ENCODE measurements at places on chromosomes 2 and 18.

DNA sequence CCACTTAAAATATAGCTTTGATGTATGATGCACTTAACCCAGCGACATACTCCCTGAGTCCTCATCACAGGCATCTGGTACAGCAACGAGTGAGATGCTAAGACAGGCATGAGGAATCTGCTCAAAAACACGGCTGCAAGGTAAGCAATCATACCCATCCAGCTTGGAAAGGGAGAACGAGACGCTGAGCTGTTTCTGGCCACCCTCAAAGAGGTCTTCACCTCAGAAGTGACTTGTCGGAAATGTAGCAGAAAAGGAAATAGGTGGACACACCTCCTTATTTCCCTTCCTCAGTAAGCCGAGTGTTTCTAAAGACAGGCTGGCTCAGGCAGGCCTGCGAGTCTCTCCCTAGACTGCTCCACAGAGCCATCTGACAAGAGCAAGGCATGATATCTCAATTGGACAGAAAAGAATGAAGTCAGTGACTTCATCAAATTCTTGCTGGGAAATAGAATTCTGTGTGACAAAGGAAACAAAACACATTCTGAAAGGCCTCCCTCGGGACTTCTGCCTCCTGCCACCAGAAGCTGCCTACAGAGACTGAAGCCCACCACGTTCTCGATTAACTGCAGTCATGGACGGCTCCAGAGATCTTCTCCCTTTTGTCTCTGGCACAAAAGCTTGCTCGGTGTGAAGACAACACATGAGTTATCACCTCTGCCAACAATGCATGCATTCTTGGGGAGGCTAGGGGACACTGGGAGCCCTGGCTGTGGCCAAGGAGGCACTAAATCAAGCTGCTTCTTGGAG is 84.3 kb downstream of the UXS1 start:
- DNase-seq = no peak

DNA sequence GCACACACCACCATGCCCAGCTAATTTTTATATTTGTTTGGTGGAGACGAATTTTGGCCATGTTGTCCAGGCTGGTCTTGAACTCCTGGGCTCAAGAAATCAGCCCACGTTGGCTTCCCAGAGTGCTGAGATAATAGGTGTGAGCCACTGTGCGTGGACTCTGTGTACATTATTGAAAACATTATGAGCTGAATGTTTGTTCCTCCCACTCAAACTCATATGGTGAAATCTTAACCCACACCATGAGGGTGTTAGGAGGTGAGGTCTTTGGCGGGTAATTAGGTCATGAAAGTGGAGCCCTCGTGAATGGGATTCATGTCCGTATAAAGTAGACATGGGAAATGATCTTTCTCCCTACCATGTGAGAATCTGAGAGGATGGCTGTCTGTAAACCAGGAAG is 83.6 kb downstream of the SPTBN1 start:
- DNase-seq = no peak

DNA sequence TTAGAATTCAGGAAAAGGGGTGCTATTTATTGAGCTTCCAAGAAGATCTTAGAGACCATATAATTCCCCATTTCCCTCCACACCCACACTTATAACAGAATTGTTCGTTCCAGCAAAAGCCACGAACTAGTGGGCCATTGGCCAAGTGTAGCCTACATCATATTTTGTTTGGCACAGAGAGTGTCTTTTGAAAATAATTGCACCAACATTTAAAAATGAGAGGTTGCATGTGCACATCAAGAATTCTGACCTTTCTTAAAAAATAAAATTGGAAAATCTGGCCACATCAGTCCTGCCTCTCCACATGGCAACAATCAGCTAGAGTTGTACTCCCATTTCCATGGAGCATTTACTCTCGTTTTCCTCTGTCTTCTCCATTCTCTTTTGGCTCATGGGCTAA is 655.5 kb upstream of the FANCL start:
- DNase-seq = no peak

DNA sequence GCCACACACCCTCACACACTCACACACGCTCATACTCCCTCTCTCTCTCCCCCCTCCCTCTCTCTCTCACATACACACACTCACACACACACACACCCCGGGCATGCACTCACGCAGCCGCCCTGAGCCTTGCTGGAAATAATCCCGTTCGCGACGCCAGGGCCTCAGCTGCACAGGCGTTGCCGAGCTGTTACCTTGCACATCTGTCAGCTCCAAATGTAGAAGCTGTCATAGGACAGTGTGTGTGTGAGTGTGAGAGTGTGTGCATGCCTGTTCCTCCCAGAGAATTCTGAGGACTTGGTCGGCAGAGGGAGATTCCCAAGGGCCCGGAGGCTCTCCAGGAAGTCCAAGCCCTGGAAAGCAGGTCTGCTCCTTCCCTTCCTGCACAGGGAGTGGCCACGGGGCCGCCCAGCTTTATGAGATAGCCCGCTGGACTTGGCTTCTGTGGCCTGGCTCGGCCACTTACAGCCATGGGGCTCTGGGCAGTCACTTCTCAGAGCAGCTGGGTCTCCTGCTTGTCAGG is 8.6 kb downstream of the SPR start:
- no peak for DNase-seq

DNA sequence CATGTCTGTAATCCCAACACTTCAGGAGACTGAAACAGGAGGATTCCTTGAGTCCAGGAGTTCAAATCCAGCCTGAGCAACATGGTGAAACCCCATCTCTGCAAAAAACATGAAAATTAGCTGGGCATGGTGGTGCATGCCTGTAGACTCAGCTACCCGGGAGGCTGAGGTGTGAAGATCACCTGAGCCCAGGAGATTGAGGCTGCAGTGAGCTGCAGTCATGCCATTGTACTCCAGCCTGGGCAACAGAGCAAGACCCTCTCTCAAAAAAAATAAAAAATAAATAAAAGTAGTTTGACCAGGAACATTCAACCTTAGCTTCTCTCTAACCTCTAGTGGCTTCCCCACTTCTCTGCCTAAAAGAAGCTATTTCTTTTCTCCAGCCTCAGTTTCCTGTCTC is 23.8 kb downstream of the SH3BP4 start:
- DNase-seq = no peak

- DNase-seq = no peak
Observed at GRCh38 chr2:203490391-203490790, 44.7 kb downstream of the RAPH1 start.

GRCh38 chr2:112686348-112687217 is 34.2 kb upstream of the NT5DC4 start:
- DNase-seq = no peak

GRCh38 chr18:79525556-79526467 is 130.1 kb downstream of the NFATC1 start:
- no peak for DNase-seq

DNA sequence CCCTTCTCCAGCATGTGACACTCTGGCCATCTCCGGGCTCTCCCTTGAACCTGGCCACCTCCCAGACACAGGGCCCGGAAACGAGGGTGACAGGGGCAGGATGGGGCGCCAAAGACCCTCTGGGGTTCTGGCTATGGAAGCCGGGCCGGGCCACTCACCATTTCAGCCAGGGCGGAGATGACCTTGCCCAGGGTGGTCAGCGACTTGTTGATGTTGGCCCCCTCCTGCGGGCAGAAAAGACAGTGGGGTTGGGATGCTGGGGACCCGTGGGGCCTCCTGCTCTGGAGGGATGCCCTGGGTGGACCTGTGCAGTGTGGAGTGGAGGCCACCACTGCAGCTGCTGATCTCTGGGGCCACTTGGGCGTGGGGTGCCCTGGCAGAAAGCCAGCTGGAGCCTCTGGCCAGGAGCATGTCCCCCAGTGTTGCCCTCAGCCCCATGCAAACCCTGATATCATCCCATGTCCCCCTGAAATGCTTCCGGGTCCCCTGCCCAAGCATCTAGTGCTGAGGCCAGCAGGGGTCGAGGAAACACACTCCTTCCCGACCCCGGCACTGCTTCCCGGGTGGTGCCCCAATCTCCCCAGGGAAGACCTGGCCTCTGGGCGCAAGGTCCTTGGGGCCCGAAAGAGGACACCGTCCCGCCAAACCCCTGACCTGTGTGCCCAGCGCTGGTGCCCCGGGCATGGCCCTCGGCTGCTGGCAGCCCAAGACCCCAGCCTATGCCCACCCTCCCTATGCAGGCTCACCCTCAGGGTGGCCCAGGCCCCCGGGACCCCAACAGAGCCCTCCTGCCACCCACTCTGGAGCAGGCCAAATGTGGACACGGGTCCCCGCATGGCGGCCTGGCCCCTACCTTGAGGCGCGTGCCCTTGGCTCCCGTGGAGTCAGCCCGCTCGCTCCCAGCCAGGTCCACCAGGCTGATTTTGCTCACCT is 36.9 kb downstream of the KIF1A start:
- no peak for DNase-seq

DNA sequence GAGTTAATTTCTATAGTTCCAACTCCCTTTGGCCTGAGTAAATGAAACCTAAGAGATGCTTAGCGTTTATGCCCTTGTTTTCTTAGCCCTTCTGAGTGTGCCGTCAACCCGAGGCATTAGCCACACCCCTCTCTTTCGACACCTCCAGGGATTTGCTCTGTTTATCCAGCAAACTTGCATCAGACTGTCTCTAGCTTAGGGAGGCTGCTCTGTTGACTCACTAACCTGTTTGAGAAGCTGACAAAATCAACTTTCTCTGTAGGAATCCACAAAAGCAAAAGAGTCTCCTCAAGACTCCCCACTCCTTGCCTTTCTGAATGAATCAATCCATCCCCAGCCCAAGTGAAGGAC is 317.6 kb downstream of the TNS1 start:
- DNase-seq = no peak

DNA sequence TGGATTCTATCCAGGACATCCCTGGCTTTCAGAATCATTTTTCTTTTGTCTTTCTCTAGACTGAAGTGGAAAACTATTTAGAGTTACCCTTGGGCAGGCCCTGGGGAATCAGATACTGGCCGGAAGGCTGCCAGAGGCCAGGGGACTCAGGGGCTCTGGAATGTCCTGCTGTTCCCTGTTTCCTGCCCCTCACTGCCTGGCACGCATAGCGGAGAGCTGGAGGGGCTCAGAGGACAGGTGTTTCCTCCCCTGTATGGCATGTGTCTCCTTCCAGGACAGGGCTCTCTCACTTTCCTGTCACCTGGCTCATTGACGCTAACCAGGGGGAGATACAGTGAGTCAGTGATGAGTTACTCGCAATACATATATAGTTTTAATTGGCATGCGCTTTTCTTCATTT is 38.8 kb downstream of the DYSF start:
- no peak for DNase-seq

DNA sequence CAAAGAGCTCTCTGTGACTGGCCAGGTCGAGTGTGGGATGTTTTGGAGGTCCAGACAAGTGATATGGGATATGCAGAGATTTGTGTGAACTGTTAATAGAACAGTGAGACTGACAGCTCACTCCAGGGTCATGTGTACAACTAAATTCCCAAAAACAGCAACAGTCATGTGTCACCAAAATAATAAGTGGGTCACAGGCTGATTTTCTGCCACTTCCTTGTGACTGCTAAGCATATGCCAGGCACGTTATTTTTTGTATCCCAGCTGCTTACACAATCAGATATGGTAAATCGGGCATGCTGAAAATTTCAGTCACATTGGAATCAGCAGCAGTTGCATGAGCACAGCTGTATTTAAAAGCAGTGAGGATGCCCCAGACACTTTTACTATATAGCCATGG is 198.7 kb downstream of the PTGR3 start:
- DNase-seq = no peak

- no peak for DNase-seq
Observed at GRCh38 chr18:59725142-59725541, 27.9 kb upstream of the CCBE1 start.

DNA sequence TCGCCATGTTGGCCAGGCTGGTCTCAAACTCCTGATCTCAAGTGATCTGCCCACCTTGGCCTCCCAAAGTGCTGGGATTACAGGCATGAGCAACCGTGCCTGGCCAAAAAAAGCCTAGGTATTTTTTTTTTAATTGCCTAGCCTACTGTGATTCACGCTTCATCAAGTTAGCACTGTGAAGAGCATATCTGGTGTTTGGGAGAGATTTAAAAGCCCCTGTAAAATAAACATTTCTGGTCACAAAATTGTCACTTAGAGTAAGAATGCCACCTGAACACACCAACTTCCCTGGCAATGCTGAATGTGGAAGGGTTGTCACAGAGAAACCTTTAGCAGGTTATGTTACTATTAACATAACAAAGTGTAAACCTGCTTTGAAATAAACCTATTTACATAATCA is 39.7 kb upstream of the CHAC2 start:
- no peak for DNase-seq

DNA sequence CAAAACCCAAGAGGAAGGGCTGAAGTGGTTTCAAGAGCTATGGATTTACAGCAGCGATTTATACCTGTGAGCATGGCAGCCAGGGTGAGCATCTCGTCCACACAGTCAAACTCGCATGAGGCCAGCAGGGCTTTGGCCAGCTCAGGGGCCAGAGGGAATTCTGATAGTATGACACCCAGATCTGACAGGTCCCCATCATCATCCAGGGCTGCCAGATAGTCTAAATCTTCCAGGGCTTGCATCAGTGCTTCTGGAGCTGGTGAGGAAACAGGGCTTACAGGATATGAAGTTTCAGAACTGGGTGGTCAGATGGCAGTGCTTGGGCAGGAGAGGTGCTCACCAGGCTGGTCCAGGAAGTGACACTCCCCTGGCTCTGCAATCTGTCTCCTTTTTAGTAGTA is 3.5 kb downstream of the DQX1 start:
- no peak for DNase-seq

GRCh38 chr2:204824751-204825453 is 279.6 kb downstream of the PARD3B start:
- no peak for DNase-seq

DNA sequence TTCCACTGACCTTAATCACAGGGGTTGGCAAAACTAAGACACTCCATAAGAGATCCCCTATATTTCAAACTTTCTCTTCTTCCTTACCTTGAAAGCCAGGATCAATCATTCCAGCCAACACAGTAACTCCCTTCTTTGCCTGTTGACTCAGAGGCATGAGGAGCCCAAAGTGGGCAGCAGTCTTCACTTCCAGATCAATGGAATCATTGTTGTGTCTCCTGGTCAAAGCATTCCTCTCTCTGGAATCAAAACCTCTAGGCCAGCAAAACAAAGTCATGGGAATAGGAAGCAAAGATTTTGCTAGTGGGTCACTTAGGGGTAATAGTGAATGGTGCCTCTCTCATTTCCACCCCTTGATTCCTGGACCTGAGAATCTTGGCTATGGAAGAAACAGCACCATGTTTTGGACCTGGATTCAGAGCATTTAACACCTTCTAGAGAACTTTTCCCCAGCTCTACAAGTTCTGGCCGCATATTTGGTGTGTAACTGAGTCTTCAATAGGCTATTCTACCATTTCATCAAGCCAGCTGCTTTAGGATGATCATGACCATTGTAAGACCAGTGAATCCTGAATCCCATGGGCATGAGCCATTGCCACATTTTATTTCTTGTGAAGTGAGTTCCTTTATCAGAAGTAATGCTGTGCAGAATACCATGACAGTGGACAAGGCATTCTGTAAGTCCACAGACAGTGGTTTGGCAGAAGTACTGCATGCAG is 65.7 kb upstream of the SERPINE2 start:
- DNase-seq = no peak

GRCh38 chr18:46253498-46253897 is 149.3 kb downstream of the HAUS1 start:
- DNase-seq = no peak
